ENCODE measurements at places on chromosomes 1 and 21. TPM values are rescaled to one million over a fixed set of nuclear protein-coding genes. Genes with fewer than 3 reads are reported as not detected.

HCRTR1 gene
- total RNA-seq = not detected

DNA sequence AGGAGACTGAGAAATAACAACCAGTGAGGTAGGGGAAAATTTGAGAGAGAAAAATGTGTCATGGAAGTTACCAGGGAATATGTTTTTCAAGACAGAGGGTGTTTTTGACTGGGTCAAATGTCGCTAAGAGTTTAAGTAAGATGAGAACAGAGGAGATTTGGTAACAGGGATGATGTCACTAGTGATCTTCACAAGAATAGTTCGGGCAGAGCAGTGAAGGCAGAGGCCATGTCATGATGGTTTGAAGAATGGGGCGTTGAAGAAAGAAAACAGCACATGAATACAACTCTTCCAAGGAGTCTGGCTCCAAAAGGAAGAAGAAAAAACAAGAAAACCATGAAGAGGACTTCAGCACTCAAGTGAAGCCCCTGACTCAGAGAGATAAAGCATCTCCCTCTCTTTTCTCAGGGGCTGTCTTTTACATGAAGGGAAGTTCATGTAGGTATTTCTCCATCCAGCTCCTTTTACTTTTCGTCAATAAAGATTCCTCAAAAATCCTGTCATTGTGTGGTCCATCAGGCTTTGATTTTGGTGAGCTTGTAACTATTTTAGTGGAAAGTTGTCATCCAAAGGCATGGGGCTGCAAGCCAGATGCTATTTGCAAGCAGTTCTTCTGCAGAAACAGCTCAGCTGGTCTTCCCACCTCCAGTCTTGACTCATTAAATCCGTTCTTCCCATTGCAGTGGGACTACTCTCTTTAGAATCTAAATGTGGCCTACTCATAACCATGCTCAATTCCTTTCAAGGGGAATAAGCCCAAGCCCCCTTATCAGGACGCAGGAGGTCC is 397.3 kb downstream of the LMX1A start:
- no peak for DNase-seq

- DNase-seq = no peak
Measured at GRCh38 chr1:194538453-194538852, 1352.0 kb upstream of the B3GALT2 start.

RHCE gene
- total RNA-seq = 0.54 TPM

GRCh38 chr21:27769763-27770162 is 802.9 kb upstream of the ADAMTS5 start:
- no peak for DNase-seq

OR2T29 gene
- not detected for total RNA-seq

AGBL4 gene
- total RNA-seq = not detected

REN gene
- total RNA-seq = not detected
